H54 (cell line): ENCODE measurements at places on chromosomes 13 and 19.

- DNase-seq, result no peak
Observed at GRCh38 chr19:50232600-50232999, 29.2 kb downstream of the MYH14 start.

DNA sequence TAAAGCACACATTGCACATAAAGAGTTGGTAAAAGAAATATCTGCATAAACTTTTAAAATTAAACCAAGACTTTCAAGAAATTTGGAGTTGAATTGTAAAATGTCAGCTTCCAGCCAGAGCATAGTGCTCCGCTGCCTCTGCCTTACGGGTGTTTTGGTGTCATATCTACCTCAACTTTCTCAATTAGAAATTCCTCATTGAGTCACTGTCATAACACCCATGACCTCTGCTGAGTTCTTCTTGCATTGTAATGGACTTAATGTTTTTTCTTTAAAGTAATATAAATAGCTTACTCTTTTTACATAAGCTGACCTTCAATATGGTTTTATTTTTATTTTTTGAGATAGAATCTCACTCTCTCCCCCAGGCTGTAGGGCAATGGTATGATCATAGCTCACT lies 551.0 kb upstream of the NBEA start:
- DNase-seq, result no peak

- DNase-seq, result no peak
Observed at GRCh38 chr13:32960626-32961025, 55.6 kb upstream of the KL start.

- no peak for DNase-seq
Observed at GRCh38 chr13:113091211-113091771, 14.3 kb upstream of the F7 start.

- DNase-seq, result no peak
Observed at GRCh38 chr19:3034406-3034655, 5.3 kb upstream of the TLE2 start.

- no peak for DNase-seq
Observed at GRCh38 chr13:109783815-109784589, 2.4 kb downstream of the IRS2 start.

DNA sequence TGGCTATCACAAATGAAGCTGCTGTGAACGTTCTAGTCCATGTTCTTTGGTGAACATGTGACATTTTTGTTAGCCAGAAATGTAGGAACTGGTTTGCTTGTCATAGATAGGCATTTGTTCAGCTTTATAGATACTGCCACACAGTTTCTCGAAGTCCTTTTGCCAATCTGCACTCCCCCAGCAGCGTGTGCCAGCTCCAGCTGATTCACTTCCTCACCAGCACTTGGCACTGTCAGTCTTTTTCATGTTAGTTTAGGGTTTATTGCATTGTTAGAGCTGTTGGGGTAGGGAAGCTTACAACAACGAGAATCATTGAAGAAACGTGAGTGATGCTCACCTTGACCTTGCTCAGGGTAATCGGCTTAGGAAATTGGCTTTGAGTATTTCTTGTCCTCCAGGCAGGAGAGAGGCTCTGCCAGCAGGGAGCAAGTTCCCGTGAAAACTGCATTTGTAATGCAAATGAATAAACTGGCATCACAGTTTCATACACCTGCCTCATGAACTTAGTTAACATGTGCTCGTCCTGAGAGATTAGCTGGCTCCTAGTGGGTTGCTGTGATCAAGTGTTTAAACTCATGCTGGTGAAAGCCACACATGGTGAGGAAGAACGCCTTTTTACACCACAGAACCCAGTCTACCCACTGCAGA lies 83.9 kb downstream of the ING1 start:
- DNase-seq, result no peak

DNA sequence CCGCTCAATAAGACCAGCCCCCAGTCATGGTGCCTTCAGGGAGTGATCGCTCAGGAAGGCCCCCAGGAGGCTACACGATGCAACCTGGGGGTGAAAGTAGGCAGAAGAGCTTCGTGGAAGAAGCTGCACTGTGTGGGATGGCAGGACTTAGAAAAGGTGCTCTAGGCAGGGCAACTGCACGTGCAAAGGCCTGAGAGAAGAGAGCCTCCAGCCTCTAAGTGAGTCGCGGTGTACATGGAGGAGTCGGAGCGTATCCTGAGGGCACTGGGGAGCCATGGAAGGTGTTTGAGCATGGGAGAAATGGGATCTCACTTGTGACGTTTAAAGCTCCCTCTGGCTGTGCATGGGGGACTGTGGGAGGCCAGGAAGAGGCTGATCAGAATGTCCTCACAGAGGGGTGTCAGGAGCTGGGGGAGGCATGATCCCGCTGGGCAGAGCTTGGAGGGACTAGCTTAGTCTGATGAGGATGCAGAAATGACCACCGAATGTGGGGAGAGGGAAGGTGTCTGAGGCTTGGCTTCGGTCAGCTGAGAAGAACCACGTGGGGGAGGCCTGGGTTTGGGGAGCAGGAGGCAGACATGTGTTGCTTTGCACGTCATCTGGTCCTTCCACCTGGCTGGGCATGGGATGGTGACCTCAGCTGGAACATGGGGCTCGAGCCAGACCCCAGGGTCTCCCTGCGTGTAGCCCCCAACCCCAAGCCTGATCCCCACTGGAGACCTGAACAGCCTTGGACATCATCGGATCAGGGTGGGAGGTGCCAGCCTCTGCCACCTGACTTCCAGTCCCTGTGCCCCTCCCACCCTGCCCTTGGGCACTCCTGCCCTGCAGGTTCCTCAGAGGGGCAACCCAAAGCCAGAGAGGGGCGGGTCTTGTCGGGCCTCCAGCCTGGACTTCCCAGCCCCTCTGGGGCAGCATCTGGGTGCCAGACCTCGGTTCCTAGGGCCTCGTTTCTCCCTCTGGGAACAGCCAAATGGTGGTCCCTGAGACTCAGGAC lies 1.1 kb downstream of the APC2 start:
- no peak for DNase-seq

- no peak for DNase-seq
Observed at GRCh38 chr13:32038343-32038742, 6.8 kb downstream of the FRY start.

DNA sequence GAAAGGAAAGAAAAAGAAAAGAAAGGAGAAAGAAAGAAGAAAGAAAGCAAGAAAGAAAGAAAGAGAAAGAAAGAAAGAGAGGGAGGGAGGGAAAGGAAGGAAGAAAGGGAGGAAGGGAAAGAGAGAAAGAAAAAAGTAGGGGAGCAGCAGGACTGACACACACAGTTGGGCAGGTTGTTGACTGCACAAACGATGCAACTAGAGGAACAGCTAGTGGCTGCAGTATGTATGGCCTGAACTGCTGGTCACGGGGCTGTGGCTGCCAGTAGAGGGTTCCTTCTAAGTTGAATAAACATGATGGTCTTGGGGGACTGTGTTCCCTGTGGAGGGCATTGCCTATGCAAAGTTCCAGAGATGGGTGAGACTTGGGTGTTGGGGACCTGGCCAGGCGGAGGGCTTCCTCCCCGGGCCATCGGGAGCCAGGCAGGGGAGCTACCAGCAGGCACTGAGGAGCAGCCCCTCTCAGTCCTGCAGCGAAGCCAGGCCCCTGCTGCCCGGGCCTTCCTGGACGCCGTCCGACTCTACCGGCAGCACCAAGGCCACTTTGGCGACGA lies 16.7 kb upstream of the COLGALT1 start:
- no peak for DNase-seq

GRCh38 chr13:72692884-72693514 lies 34.4 kb downstream of the MZT1 start:
- no peak for DNase-seq
